ENCODE measurements at places on chromosomes 1 and 21.

DNA sequence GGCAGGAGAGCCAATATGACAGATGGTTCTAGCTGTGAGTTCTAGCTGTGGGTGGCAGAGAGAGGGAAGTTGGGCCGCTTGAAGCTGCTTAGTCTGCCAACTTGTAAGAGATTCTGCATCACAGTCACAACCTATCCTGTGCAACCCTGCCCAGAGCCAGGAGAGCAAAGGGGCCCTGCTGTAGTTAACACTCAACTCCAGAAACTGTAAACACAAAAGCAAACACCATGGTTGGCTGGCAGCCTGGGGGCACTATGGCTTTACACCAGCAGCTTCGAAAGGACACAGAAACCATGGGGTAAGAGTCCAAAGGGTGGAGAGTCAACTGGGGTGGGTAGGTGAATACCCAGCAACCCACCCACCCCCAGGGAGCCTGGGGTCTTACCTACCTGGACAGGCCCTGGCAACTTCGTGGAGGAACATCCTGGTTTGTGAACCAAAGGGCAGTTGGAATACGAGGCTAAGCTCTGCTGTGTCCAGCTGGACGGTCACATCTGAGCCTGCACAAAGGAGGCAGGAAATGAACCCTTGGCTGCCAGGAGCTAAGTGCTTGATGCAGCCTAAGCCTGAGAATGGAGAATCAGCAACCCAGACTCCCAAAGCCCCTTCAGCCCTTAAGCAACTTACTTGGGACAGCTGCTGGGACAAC lies 6.4 kb downstream of the INPP5B start:
- no peak for DNase-seq

DNA sequence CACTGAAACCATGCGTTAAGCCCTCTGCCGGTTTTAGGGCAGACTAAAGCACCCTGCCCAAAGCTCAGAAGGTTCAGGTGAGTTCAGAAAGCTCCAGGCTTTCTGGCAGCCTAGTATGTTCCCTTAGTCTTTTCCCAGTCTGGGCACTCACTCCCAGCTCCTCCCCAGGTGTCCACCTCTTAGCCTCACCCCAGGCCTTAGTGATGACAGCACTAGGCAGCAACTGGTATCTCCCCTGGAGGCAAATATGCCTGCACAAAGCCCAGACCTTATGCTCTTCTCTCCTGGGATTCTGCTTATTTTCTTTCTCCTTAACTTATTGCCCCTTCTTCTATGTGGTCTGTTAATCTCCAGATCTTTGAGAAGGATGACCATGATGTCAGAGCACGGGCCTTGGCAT lies 80.2 kb downstream of the CD58 start:
- DNase-seq = no peak

GRCh38 chr1:1240348-1240732 lies 6.2 kb downstream of the C1QTNF12 start:
- no peak for DNase-seq

DNA sequence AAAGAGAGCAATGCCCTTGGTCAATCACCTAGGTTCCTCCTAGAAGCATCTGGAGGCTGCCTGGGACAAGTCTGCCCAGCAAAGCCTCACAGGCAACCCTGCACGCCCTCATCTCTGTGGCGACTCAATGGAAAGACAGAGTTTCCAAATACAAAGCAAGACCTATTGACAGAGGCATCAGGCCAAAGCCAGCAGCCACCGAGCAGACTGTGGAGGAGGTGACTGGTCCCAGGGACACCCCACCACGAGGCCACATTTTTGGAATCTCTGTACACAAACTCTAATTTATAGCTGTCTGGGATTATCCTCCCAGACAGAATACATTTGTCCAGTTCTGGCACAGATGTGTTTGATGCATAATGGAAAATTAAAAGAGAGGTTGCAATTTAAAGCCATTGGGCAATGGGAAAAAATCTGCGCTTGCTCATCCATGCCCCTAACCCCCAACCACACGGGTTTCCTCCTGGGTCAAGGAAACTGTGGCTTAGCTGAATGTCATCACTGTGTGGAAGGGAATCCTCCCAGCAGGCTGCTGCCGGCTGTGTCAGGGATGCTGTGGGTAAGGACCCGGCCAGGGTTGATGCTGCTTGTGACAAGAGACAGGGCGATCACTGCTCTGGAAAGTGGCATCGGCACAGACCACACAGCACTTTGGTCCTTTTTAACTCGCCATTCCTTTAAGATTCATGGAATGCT lies 14.3 kb downstream of the TSPAN2 start:
- DNase-seq = no peak

GRCh38 chr1:87575528-87575927 lies 246.8 kb downstream of the LMO4 start:
- no peak for DNase-seq

- DNase-seq = no peak
Measured at GRCh38 chr1:222042120-222042519, 300.2 kb upstream of the DUSP10 start.

All from NCI-H2227 treated with DMSO at 0.1 percent for 48 hours (cell line).